GM23338 (cell line): ENCODE measurements at places on chromosomes 5 and 9.

DNA sequence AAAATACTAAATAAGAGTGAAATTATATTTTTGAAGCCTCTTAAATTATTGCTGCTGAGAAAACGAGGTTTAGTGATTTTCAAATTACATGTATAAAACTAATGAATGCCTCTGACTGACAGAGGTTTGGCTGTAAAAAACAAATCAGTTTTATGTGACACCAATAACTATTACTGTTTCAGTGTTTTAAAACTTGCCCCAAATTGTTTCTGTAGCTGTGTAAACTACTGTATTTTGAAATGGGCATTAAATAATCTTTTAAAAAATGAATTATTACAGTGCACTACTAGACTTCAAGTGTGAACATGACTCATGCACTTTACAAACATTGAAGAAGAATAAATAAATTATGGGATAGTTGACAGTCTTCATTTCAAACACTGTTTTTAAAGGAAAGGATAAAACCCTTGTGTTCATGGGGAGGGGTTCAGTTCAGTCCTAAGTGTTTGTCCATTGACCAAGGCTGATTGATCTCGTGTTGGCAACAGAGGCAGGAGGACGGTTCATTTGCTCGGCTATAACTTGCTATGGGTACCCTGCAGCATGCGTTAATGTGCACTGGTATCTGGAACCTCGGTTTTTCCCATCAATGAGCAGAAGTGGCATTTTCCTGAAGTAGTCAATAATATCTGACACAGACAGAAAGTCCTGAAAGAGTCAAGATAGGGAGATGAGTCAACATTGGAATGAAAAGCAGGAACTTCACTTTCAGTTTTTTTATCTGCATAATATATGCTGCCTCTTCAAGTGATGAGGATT, 15.6 kb downstream of the C5orf58 start:
- DNase-seq, result no peak

DNA sequence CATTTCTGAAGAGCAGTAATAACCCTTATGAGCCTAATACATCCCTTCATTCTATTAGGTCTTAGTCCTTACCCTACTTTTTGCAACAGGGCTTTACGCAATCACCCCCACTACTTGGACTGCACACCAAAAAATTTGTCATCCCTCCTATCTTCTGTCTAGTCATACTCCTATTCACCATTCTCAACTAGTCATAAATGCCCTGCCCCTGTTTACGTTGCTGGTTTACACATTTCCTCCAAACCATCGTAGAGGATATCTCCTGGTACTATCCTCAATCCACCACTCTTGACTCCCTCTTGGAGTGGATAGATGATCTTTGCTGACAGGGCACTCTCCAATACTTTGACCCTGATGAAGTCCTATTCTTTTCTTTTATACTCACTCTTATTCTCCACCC, 98.2 kb upstream of the CCNG1 start:
- no peak for DNase-seq

DNA sequence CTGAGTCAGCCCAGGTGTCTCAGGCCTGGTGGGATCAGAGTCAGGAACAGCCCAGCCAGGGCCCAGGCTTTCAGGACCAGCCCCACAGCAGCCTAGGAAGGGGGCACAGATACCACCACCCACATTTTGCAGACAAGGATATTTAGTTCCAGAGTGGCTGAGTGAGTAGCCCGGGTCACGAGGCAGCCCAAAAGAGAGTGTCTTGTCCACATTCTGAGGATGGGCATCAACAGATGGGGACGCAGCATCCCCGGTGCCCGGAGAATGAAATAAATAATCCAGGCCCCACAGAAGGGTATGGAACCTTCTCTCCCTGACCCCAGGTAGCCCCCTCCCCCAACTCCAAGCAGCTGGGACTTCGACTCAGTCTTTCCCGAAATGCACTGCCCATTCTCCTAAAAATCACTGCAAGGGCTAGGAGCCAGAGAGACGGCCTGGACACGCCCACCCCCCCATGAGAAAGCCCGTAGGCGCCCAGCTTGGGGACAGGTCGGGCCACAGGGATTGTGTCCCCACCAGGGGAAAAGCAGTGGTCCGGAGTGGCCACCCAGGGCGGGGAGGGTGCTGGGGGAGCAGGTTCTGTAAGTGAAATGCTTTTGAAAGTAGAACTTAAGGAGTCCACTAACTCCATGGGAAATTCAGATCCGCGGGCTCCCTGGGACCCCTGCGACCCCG, 6.9 kb downstream of the LHX3 start:
- peak; percentile 24 for DNase-seq

GRCh38 chr5:32627219-32627870, 42.0 kb downstream of the SUB1 start:
- no peak for DNase-seq
